CD8-positive, alpha-beta memory T cell (primary cell): ENCODE measurements at places on chromosomes 13 and 19.

GRCh38 chr19:41708481-41708880, at the start of gene CEACAM5:
Gene CEACAM5 (plus strand): TSS chr19:41708626. CDS start chr19:41708732, 106 bp downstream.
- no peak for DNase-seq

DNA sequence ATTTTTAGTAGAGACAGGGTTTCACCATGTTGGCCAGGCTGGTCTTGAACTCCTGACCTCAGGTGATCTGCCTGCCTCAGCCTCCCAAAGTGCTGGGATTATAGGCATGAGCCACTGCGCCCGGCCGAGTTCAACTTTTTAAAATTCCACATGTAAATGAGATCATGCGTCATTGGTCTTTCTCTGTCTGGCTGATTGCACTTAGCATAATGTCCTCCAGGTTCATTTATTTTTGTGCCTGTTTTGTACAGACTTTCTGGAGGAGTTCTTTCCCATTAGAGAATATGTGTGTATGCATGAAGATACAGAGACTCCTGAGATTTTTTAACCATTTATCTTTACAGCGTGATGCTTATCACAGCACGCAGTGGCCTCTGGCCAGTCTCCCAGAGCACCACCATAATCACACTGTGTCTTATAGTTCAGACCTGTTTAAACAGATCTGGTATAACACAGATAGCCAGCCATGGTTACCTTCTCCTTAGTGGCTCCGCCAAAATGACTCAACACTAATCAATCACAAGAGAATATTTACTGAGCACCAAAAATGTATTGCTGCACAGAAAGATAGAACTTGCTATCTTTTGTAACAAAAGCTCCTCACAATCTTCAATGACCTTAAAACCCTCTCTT, 11.4 kb upstream of the STARD13 start:
- DNase-seq = no peak

DNA sequence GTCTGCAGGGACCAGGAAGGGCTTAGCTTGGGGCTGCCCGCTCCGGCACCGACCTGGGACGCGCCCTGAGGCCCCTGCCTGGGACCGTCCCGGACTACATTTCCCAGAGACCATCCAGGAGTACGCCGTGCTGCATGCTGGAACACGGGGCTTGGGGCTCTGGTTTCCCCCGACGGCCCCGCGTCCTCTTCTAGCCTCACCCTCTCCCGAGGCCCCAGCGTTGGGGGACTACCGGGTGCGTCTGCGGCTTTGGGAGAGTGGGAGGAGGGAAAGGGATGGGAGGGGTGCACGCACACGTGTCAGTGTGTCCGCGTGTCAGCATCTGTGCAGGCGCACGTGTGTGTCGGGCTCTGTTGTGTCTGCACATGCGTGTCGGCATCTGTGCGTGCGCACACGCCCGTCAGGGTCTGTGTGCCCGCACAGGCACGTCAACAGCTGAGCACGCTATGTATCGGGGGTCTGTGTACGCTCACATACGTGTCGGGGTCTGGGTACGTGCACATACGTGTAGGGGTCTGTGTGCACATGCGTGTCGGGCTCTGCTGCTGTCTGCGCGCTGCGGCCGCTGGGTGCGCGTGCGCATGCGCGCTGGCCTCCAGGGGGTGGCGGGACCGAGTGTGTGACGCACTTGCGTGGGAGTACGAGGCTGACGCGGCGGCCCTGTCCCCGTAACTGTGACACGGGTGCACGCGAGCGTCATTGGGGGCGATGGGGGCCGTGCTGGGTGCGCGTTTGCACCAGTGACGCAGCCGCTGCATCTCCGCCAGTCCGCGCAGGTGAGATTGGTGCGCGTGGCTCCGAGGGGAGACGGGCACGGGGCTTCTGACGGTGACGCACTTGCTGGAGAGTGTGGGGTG, at the start of gene ZNF331:
Gene ZNF331, plus strand, starts transcription at position 625 of the 857 bp plus-strand sequence. CDS start 31,232 bp downstream, outside the sequence.
- DNase-seq = peak; percentile 89

DNA sequence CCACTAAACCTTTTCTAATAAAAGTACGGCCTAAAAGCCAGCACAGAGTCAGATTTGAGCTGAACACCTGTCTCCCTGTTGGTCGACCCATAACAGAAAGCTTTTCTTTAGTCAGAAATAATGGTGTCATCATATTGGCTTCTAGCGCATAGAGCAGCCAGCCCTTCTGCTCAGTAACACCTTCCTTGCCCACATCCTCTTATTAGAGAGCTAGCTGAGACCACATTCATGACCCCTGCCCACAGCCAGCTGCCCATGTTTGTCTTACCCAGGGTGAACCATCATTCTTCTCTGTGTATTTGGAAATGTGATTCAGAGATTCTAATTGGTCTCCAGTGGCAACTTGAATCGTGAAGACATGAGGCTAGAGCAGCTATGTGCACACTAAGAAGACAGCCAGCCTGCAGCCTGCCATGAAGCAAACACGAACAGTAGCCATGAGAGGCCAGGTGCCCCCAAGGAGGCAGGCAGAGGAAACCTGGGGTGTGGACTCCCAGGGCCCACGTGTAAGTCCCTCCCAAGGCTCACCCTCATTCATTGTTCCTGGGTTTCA, 82.3 kb upstream of the PDCD5 start:
- no peak for DNase-seq

DNA sequence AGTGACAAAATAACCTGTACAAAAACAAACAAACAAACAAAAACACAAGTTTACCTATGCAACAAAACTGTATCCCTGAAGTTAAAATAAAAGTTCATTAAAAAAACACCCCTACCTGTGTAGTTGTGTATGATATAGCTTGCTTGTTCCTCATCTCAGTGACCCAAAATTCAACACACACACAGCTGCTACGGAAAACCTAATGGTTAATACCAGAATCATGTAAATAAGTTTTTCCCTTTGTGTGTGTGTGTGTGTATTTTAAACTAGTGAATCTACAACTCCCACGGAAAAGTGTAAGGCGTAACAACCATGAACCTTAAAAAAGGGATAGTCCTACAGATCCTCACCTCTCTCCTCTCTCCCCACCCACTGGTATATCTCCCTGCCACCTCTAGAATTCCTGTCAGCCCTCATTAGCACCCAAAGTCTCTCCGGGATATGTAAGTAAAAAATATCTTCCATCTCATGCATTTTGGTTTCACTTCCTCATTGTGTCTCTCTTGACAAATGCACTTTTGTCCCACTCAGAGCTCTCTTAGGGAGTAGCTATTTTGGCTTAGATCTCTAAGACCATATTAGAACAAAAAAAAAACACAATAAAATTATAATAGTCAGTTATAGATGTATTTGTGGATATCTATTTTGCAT, 2236.5 kb downstream of the PCDH9 start:
- DNase-seq = no peak

DNA sequence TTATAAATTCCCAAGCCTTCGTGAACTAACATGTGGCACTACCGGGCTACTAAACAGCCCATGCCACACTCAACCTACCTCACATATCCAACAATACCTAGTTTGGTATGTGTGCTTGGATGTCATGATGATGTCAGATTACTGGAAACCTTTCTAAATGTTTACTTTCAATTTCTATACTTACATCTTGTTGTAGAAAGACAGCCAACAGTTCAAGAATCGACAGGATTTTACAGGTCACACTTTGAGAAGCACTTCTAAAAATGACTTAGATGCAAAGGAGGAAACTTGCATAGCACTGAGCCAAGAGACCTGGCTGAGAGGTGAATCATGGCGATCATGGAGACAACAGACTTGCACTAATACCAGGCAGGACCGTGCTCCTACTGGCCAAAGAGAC, 209.9 kb downstream of the COL4A1 start:
- no peak for DNase-seq

- no peak for DNase-seq
Measured at GRCh38 chr13:62309904-62310303, 894.3 kb upstream of the PCDH20 start.

DNA sequence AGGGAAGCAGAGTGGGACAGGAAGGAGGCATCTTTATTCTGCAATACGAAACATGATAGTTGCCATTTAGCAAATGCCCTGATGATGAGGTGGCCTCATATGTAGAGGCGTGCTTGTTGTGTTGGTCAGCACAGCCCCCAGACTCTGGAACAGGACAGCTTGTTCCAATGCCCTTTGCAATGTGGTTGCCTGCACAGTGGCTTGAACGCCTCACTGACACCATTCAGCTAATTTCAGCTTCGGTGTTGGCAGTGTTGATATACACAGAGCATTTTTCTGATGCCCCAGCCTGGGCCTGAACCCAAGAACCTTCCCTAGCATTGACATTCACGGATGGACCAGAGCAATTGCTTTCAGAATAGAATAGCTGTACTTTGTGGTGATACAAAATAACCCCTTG, 133.3 kb downstream of the HS6ST3 start:
- no peak for DNase-seq

GRCh38 chr13:53197424-53197823, 168.8 kb downstream of the OLFM4 start:
- DNase-seq = no peak

DNA sequence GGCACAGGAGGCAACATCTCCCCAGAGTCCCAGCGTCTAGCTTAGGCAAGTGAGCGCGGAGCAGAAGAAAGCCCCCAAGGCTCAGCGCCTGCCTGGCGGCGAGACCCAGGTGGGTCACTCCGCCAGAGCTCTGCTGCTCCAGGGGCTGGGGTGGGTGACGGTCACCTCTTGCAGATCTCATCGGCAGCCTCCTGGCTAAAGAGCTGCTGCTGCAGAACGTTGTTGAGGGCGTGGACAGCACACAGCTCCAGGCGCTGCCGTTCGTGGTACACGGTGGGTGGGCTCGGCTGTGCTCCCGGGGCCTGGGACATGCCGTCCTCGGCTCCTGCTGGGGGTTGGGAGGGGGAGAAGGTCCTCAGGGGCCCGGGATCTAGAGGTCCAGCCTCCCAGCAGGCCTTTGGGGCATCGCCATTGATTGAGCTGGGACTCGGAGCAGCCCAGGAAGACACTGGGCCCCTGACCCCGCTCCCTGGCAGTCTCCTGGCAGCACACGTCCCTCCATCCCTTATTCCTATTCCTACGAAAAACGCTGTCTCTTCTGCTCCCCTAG, 795 bp downstream of the JOSD2 start:
- DNase-seq = no peak

DNA sequence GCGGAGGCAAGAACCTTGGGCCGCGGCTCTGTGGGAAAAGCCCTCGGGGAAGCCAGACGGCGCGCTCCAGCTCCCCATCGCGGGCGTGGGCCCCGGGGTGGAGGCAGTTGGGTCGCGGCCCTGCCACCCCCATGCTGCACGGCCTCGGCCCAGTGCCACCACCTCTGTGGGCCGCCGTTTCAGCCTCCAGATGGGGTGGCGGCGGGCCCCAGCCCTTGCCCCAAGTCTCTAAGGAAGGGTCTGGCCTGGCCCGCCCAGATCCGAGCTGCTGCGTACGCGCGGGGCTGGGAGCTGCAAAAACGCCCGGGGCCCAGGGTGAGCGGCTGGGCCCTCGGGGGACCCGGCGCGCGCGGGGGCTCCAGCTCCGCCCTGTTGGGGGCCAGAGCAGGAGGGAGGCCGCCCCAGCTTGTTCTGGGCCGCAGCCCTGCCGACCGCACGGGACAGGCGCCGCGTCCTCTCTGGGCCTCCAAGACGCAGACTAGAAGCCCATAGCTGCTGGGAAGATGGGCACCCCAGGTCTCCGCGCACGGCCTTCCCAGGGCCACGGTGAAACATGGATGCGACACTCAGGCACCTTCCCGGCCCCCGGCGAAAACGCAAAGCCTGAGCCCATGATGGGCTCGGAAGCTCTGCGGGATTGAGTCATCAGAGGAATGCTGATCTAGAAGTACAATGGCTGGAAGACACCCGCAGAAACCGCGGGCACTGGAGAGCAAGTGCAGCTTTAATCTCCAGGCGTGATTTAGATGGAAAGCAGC, 110.1 kb downstream of the KCTD15 start:
- no peak for DNase-seq

DNA sequence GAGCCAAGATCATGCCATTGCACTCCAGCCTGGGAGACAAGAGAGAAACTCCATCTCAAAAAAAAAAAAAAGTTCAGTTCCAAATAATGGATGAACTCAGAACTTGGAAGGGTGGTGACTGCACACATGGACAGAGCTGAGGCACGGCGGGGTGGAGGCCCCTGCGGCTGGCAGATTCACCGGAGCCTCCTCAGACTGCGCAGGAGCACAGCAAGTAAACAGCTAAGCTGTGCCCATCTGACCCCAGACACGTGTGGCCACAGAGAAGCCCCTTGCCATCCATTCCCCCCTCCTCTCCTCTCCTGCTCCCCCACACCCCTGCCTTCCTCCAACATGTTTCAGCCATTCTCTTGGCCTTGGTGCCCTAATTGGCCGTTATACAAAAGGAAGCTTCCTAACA, 15.6 kb upstream of the PROZ start:
- DNase-seq = no peak

GRCh38 chr19:17450264-17451075, 2.0 kb upstream of the TMEM221 start:
- no peak for DNase-seq

DNA sequence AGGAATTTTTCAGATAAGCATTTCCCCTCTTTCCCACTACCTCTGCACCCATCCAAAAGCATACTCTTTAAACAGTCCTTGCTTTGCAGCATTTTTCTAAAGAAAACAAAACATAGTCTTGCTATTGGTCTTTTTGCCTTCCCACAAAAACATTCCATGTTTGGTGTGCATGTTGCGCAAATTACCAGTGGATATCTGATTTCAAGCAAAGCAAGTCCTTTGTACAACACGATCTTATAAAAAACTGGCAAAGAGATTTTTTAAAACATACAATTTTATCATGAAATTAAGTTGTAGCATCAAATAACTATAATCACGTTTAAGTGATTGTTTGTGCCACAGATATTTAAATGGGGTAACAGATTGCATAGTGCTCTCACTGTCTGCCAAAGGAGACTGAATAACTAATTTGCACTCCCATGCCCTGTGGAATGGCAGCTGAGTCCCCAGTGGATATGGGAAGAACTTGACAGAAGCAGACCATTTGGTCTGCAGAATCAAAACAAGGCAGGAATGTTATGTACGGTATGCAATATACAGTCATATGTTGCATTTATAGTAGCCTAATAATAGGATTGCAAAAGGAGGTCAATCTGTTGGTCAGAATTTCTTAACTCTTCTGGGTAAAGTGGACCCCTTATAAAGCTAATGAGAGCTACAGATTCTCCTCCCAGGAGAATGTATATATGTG, 285.7 kb downstream of the TBC1D4 start:
- no peak for DNase-seq

DNA sequence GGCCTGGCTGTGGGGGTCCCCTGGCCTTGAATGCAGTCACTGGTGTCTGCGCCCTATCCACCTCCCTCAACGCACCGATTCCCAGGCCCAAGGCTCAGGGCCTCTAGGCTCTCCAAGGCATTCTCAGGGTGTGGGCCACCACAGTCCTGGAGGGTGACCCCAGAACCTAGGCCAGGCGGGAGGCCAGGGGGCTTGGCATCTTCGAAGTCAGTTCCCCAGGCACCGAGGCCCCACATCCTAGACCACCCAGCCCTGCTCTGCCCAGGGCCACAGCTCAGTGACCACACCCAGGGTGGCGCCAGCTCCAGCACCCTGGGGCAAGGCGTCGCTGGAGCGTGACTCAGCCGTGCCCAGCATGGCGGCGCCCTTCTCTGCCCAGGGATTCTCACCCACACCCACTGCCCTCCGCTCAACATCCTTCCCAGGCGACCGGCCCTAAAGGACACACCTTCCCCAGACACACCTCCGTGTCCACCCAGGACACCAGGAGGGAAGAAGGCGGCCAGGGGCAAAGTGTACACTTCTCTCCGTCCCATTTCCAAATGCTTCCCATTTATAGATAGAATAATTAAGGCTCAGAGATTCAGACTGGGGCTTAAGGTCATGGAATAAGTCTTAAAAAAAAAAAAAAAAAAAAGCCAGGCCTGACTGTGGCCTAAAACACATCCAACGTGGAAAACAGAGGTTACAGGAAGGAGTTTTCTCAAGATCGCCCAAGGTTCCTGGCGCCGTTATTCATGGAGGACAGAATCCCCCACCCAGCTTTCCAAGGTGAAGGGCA, 36.4 kb upstream of the NANOS3 start:
- DNase-seq = peak; percentile 55

- no peak for DNase-seq
Measured at GRCh38 chr19:38412961-38413360, 10.1 kb downstream of the FAM98C start.
